Activated naive CD8-positive, alpha-beta T cell treated with anti-CD3 and anti-CD28 coated beads, Interleukin-2, amount 10 ng/mL, durations not matched to agents 7 days and 5 days (primary cell): ENCODE measurements at places on chromosomes 6 and 20. TPM values are rescaled to one million over a fixed set of nuclear protein-coding genes. Genes with fewer than 3 reads are reported as not detected.

DNA sequence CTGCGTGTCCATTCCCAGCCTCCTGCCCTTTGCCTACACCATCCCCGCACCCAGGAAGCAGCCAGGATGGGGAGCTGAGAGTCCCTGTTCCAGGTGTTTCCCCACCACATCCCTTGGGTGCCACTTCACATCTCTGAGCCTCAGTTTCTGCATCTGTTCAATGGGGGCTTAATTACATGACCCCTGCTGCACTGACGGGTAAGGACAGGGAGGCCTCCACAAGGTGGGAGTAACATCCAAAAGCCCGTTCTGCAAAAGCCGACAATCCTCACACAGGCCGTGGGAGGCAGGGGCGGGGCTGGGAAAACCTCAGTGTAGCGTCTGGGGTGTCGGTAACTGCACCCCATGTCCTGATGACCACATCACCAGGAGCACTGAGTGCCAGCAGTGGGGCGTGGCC lies 41.3 kb downstream of the GRM4 start:
- no peak for DNase-seq

The ULBP2 gene
- 0.60 TPM for total RNA-seq

The VSX1 gene
- not detected for total RNA-seq

The SAMD10 gene
- total RNA-seq = 16.2 TPM

DNA sequence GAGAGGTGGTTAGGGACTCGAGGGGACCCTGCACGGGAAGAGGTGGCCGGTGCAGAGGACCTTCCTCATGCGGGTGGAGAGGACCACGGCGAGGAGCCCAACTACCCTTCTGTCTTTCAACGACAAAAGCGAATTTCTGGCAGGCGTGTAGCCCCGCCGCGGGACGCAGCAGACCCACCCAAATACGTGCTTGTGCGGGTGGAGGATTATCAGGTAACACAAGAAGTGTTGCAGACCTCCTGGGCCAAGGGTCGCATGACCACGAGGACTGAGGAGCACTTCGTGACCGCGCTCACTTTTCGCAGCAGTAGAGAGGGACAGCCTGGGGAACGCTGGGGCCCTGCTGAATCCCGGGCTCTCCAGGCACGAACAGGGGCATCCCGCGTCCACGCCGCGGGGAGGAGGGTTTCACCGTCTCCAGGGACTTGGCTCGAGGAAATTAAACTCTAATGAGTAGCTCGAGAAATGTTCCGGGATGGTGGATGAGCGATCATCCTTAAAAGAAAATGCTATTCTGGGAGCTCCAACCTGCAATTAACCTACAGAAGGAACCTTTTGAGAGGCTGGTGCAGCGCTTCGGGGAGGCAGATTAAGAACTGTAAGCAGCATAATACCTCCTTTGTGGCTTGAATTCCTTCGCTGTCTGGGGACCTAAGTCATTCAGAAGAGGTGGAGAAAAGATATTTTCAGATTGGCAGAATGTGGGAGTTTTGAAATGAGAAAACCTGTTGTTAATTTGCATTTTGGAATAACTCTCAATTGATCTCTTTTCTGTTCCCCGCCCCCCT lies 804 bp downstream of the C6orf141 start:
- peak; percentile 39 for DNase-seq

The PRRT1 gene
- total RNA-seq = 1.1 TPM

- no peak for DNase-seq
These were observed 88.1 kb downstream of the SNAP25 start for GRCh38 chr20:10306440-10307358.

DNA sequence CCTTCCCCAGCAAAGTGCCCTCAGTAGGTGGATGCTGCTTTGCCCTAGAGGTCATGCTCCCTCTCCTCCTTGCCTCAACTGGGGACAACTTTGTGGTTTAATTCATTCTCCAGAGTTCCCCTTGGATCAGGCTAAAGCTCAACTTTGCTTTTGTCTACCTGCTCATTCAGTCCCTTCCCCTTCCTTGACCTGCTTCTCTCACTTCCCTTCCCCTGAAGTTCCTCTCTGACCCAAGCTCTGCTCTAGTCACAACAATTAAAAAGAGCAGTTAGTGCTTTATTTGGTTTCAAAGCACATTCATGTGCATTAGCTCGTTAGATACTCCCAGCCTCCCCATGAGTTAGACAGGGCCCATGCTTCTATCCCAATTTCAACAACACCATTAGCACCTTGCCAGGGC lies 71.3 kb downstream of the DZANK1 start:
- DNase-seq = no peak

- DNase-seq = no peak
These were observed 37.6 kb upstream of the MDFI start for GRCh38 chr6:41600499-41601247.

DNA sequence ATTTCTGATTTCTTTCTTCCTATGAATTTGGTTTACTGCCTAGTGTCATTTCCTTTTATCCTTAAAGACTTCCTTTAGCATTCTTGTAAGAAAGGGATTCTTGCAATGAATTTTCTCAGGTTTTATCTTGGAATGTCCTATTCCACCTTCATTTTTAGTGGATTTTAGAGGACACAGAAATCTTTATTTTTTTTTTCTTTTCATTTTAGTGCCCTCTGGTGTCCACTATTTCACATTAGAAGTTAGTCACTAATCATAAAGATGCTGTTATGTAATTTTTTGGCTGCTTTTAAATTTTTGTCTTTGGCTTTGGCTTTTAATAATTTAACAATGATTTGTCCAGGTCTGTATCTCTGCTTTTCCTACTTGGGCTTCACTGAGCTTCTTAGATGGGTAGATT lies 28.1 kb downstream of the LMBRD1 start:
- no peak for DNase-seq
